ENCODE measurements at places on chromosomes 1 and 21.
A peak's percentile ranks its signal among the peaks of the same experiment; 100 is the strongest.

GRCh38 chr1:220817907-220818306, 31.2 kb downstream of the MTARC1 start:
- DNase-seq, result no peak

DNA sequence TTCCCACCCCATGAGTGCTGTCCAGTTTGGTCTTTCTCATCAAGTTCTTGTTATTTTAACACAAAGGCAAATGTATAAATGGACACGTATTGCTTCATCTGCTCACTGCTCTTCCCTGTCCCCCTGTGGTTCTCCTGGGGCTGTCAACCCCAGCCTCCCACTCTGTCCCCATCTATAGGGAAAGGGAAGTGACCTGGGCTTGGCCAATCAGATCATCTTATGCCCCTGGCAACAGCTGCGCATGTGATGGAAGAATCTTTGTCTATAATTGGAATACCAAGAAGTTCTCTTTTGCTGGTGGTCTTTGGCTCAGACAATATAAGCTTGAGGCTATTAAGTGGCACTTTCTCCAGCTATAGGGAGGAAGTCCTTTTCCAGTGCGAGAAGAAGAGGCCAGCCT, 4.7 kb upstream of the CCSAP start:
- no peak for DNase-seq

DNA sequence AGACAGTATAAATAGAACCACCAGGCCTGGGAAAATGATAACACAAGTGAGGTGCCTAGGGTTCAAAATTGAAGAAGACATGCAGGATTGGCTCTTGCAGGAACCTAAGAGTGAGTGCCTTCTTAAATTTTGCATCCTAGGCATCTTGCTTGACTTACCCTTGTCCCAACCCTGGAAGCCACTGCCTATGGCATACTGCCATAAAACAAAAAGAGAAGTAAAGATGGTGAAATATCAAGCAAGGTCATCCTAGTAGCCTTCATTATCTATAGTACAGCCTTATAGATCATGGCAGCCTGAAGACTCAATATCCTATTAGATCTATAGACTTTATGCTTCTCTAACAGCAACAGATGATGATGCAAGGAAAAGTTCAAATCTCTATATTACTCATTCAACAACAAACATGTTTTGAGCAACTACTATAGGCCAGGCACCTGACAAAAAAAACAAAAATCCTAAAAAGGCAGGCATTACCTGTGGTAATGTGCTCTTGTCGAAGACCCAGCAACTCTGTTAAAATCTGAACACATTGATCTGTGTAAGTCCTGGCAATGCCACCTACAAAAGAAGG, 6.3 kb downstream of the AP4B1 start:
- DNase-seq, result no peak

- no peak for DNase-seq
Observed at GRCh38 chr1:50774759-50775351, 185.2 kb downstream of the FAF1 start.

- DNase-seq, result no peak
Observed at GRCh38 chr1:20279509-20279908, 11.2 kb upstream of the VWA5B1 start.

- DNase-seq, result no peak
Observed at GRCh38 chr1:28244549-28245251, 8.8 kb downstream of the ATP5IF1 start.

DNA sequence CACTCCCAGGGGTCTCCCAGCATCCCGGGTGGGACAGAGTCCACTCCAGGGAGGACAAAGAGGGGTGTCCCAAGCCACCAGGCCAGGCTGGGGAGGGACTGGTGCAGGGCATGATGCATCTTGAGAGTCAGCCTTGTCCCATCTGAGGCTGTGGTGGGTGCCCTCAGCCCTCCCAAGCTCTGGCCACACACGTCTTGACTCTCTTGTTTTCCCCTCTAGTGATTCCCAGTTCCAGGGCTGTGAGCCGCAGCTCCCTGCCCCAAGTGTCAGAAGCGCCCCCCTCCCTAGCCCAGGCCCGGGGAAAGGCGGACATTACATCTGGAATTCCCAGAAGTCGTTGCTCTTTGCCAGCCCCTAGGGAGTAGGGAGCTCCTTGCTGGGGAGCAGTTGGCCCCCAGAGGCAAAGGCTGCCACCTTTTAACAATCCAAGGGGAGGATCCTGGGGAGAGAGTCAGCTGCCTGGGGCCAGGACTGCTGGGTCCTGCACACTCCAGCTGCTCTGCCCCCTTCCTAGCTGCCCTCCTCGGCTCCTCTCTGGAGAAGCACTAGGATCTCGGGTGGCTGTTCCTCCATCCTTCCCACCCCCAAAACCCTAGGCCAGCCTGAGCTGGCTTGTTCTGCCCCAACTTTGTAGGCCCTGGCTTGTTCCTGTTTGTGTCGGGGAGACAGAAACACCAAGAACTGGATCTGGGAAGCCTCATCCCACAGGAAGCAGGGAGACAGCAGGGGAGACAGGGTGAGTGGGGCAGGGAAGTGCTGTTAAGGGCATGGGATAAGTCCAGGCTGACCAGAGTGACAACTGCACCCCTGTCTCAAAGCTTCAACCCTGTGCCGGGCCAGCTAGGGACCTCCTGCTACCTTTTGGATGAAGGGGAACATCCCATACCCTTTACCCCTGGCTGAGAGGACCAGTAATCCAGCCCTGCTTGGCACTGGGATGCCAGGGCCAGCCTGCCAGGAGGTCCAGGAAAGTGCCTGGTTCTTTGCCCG, 3.2 kb upstream of the PTPN7 start:
- no peak for DNase-seq

DNA sequence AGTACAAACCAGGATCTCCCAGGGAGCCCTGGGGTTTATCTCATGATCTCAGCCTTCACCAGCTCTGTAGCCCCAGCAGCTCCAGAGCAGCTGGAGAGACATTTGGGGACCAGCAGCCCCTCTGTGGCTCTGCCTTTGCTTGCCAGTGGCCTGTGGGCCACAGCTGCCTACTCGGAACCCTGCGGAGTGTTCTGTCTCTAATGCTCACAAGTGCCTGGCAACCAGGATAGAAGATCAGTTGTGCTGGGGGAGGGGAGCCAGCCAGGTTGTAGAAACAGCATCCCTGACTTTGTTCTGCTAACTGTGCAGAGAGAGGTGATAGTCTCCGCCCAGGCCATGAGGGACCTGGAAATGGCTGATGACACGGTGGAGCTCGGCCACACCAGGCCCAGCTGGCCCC, 50.9 kb upstream of the KCNJ15 start:
- DNase-seq, result no peak

- DNase-seq, result no peak
Observed at GRCh38 chr1:230939806-230940489, 38.7 kb downstream of the TTC13 start.

GRCh38 chr1:151839457-151840403, at the start of gene C2CD4D:
C2CD4D (minus strand) TSS chr1:151839820; CDS start chr1:151838989, 831 bp downstream.
- peak; percentile 77 for DNase-seq

- no peak for DNase-seq
Observed at GRCh38 chr1:83905315-83905907, 93.5 kb downstream of the TTLL7 start.

DNA sequence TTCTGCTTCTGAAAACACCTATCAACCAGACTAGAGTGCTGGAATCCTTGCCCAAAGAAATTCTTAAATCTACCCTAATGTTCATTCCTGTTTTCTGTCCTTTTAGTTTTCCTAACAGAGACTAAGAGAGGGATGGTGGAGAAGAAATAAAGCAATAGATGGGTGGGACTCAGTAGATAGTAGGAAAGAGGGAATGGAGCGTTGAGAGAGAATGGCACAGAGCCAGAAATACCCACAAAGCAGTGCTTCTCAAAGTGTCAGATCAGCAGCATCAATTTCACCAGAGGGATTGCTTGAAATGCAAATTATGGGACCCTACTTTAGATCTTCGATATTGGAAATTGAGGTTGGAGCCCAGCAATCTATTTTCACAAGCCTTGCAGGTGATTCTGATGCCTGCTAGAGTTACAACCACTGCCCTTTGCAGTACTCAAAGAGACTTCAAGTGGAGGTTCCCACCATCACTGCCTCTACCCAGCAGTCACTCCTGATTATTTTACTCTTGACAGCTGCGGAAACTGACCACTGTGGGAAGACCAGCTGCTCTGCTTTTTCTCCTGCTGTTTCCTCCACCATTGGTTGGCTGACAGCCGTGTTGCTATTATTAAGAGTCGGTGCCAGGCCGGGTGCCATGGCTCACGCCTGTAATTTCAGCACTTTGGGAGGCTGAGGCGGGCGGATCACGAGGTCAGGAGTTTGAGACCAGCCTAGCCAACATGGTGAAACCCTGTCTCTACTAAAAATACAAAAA, 11.4 kb upstream of the PRPF3 start:
- DNase-seq, result no peak

- DNase-seq, result no peak
Observed at GRCh38 chr21:38802050-38803026, 3.4 kb upstream of the ETS2 start.

Data from activated CD4-positive, alpha-beta T cell treated with anti-CD3 and anti-CD28 coated beads for 48 hours (primary cell).